Fibroblast of skin of scalp (primary cell): ENCODE measurements at places on chromosomes 16 and 17.

GRCh38 chr17:44778656-44779210, 19.9 kb downstream of the ADAM11 start:
- no peak for DNase-seq

DNA sequence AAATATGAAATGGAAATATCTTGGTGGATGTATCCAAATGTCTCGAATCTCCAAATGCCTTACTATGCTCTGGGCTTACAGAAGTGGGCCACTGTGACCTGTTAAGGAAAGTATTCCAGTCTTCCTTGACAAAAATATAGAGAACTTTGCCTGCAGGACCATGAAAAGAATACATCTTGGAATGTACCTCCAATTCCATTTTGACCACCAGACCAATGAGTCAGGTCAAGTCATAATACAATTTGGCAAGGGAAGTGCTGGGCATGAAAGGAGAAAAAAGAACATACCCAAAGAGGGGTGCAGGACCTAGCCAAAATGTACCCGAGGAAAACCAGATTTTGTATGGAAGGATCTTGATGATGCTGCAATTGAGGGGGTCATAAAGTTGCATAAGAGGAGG, 1153.7 kb upstream of the GOT2 start:
- DNase-seq: no peak

GRCh38 chr17:79027274-79027924, 3.4 kb downstream of the C1QTNF1 start:
- DNase-seq: no peak

GRCh38 chr16:30660424-30661261, 2.4 kb downstream of the FBRS start:
- no peak for DNase-seq
